Activated T-helper 9 cell treated with anti-CD3 and anti-CD28 coated beads, Interleukin-2, amount 50 U/mL, for 16 hours (primary cell): ENCODE measurements at places on chromosomes 6 and 20.
A peak's percentile ranks its signal among the peaks of the same experiment; 100 is the strongest.

- no peak for DNase-seq
These were observed 21.7 kb downstream of the ELOVL5 start for GRCh38 chr6:53327017-53327395.

- DNase-seq, result no peak
These were observed 657 bp downstream of the NT5DC1 start for GRCh38 chr6:116101302-116101718.

DNA sequence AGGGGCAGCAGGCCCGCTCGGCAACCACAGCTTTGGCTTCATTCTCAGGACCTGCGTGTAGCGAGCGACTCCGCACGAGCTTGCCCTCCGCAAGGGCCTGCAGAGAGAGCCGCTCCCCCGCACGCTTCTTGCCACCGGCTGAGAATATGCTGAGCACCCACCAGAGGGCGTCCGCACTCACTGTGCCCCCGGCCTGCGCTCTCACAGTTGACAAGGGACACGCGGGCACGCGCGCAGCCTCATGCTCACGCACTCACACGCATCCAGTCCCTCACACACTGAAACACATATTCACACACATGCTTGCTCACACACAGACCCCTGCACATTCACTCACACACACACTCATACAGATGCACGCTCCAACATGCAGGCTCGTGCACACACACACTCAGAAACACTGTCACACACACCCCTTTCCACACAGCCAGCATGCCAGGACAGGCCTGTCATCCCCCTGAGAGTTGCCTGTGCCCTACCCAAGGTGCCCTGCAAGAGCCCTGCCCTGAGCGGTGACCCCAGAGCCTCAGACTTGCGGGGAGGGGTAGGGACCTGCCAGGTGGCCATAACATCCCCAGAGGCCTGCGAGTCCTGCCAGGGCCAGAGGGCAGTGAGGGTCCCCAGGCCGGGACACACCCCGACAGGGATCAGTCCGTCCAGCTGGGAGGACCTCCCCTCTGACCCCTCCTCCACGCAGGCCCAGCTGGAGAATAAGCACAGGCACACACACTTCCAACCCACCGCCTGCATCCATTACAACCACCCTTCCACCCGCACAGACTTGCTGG lies 174.1 kb downstream of the BMP7 start:
- peak; percentile 6 for DNase-seq

DNA sequence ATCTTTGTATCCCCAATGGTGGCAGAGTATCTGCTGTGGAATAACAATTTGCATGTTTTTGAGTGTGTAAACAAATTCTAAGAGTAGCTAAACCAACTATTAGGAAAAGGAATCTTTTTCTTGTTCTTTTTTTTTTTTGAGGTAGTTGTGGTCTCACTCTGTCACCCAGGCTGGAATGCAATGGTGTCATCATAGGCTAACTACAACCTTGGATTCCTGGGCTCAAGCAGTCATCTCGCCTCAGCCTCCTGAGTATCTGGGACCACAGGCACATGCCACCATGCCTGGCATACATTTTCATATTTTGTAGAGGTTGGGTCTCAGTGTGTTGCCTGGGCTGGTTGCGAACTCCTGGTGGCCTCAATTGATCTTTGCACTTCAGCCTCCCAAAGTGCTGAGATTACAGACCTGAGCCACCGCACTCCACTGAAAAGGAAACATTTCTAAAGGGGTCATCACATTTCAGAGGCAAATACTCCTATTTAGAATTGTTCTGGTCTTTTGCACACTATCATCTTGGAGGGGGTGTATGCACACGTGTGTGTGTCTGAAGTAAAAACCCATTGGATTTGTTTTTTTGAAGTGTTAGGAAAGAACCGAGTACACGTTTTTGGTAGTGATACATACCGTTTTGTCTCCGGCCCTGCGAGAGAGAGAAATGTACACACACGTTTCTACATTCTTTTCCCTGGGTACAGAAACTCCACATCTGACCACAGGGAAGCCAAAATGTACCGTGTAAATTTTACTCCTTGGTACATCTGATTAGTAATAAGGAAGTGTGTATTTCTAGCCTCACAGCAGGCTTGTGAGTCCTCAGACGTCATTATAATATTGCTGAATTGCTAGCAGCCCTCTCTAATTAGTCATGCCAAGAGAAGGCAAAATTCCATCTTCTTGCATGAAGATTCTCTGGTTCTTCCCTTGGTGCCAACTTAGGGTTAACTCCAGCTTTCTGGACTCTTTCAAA lies 183.6 kb downstream of the JARID2 start:
- no peak for DNase-seq

DNA sequence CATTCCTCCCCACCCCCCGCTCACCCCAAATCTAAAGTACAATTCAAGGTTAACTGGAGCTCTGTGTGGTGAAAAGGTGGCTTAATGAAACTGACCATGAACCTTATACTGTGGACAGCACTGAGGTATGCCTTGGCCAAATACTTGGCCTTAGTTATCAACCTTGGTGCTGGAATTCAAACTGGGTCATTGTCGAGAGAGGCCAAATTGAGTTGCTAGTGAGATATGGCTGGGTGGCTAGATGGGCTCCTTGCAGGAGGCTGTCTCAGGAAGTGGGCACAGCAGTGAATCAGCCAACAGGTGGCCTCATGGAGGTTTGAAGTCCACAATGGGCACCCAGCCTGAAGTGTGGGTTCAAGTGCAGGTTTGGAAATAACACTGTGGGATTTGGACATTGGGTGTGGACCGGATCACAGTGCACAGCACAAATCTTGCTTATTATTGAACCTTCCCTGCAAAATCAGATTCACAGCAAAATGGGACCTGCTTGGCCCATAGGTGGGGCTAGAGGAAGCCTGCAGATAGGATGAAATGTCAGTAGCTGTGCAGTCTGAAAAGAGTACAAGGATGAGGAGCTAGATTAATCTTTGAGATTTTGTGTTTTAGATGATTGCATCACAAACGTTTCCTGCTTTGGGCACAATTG lies 5.6 kb upstream of the BTBD3 start:
- no peak for DNase-seq

GRCh38 chr6:157492249-157492648 lies 111.3 kb downstream of the ZDHHC14 start:
- DNase-seq, result no peak

- no peak for DNase-seq
These were observed 12.9 kb downstream of the TPMT start for GRCh38 chr6:18141805-18142590.

DNA sequence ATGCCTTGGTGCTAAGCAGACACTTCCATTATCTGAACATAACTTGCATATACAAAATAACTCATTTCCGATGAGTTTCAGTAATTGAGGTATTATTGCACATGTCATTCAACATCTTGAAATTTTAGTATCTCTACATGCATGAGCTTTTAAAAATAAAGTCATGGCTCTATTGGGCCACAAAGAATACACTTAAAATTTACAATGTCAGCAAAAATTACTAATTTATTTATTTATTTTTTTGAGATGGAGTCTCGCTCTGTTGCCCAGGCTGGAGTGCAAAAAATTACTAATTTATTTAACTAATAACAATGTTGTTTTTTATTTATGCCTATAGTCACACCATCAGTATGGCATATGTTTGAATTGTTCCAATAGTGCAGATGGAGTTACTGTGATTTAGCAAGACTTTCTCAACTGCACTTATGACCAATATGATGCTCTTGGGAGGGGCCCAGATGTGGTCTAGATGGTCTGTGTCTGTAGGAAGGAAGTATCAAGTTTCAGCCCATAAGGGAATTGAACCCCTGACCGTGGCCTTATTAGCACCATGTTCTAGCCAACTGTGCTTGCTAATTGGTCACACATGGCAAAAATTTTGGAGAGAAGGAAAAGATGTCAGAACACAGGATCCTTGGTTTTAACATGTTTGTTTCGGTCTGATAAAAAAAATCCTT lies 370.7 kb upstream of the TSHZ2 start:
- DNase-seq, result no peak

GRCh38 chr6:36855750-36856149 lies 16.5 kb upstream of the CPNE5 start:
- DNase-seq, result no peak

DNA sequence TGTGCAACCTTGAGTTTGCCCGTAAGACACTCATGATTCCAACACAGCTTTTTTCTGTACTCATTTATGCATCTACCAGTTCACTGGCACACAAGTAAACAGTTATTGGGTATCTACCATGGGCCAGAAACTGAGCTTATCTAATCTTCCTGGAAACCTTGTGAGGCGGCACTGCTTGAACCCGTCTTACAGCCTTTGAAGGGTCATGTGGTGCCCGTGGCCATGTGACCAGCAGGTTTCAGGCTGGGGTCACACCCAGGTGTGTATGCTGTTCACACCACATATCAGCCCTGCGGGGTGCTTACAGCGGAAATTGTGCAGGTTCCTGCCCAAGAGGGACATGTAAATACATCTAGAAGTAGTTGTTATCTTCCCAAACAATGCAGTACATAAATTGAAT lies 6.1 kb downstream of the THBD start:
- no peak for DNase-seq

DNA sequence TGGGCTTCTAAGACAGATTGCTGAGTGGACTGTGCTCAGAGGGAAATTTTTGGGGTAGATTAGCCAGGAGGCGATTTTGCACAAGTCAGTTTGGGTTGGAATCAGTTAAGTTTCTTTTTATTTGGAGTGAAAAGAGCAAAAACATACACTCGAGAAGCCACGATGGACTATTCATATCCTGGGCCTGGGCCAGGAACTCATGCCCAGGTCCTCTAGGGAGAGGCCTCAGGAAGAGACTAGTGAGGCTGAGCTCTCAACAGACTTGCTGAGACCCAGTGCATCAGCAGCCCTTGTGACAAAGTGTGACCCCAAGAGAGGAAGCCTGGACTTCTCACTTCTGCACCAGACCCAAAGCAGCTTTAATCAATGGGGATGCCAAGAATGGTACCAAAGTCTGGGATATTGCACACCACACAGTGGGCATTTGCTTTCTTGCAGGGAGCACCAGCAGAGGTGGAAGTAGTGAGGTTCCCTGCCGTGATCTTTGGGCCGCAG lies 61.6 kb upstream of the MAFB start:
- DNase-seq, result no peak

GRCh38 chr6:33160728-33161344 lies 31.4 kb downstream of the COL11A2 start:
- no peak for DNase-seq

DNA sequence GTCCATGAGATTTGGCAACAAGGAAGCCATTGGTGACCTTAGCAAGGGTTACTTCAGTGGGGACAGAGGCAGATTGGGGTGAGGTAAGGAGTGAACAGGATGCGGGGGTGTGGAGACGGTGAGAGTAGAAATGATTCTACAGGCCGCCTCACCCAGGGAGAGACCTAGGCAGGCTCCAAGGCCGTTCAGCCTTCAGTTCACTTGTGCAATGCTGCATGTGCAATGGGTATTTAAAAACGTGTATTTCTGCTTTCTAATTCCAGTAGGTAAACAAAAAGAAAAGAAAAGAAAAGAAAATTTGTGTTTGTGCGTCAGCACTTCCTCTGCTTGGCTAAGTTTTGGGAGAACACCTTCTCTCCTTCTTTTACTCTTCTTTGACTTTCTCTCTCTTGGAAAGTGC lies 56.8 kb downstream of the BANF2 start:
- no peak for DNase-seq

DNA sequence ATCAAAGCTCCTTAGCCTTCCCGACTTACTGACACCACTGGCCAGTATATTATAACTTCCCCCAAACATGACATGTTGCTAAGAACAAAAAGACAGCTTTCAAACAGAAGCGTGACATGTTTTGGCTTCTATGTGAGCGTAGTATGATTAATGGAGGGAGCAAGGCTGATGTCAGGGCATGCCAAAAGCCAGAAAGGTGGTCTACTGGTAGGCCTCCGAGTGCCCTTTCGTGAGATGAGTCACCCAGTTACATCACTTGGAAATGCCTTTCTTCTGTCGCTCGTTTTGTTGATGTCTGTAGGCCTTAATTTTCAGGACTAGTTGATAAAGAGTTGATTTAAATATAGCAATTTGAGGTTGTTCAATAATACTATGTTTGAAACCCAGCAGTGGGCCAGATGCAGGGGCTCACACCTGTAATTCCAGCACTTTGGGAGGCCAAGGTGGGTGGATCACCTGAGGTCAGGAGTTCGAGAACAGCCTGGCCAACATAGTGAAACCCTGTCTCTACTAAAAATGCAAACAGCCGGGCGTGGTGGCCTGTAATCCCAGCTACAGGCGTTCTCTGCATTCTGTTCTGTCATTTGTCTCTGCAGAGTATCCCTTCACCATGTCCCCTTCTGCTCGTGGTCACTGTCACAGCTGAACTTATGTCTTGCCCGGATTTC lies 53.3 kb downstream of the CNKSR3 start:
- no peak for DNase-seq

- DNase-seq, result peak; percentile 35
These were observed 598 bp downstream of the OGFR start for GRCh38 chr20:62805155-62805710.

DNA sequence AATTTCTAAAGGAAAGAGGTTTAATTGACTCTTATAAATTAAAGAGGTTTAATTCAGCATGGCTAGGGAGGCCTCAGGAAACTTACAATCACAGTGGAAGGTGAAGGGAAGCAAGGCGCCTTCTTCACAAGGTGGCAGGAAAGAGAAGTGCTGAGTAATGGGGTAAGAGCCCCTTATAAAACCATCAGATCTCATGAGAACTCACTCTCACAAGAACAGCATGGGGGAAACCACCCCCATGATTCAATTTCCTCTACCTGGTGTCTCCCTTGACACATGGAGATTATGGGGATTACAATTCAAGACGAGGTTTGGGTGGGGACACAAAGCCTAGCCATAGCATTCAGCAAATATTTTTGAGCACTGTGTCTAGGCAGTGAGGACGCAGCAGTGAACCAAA lies 3.9 kb upstream of the IPCEF1 start:
- no peak for DNase-seq

DNA sequence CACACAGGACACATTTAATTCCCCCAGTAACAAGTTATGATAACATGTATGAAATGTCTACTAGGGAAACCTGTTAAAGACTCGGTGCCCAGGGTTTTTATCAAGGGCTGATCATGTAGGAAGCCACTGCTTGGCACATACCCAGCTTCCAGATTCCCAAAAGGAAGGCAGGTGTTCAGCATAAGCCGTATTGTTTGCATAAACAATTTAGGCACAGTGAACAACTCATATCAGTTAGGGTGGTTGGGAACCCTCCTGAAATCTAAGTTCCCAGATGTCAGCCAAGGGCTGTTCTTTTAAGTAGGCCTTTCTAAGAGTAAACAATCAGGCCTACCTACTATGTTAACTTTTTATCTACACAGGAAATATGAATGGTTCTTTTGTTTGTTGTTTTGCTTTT lies 74.1 kb downstream of the ASXL1 start:
- no peak for DNase-seq

DNA sequence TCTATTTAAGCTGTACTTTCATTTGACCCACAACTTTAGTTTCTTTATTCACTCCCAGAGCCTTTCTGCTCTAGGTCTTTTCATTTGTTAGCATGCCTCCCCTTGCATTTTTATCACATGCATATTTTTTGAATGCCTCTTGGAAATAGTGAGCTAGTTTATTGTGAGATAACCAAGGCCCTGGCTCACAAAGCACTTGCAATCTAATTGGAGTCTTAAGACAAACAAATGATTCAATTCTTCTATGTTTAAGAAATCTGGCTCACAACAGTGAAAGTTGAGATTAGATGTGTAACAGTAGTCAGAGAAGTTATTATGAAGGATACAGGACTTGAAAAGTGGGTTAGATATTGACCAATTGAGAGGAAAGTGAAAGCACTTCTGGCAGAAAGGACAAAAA lies 173.4 kb downstream of the MOXD1 start:
- DNase-seq, result no peak

GRCh38 chr6:143629104-143630080 lies 48.4 kb upstream of the PHACTR2 start:
- DNase-seq, result no peak

GRCh38 chr6:39430871-39431523 lies 108.5 kb upstream of the KCNK16 start:
- no peak for DNase-seq
